ENCODE measurements at places on chromosomes 3 and 15.

DNA sequence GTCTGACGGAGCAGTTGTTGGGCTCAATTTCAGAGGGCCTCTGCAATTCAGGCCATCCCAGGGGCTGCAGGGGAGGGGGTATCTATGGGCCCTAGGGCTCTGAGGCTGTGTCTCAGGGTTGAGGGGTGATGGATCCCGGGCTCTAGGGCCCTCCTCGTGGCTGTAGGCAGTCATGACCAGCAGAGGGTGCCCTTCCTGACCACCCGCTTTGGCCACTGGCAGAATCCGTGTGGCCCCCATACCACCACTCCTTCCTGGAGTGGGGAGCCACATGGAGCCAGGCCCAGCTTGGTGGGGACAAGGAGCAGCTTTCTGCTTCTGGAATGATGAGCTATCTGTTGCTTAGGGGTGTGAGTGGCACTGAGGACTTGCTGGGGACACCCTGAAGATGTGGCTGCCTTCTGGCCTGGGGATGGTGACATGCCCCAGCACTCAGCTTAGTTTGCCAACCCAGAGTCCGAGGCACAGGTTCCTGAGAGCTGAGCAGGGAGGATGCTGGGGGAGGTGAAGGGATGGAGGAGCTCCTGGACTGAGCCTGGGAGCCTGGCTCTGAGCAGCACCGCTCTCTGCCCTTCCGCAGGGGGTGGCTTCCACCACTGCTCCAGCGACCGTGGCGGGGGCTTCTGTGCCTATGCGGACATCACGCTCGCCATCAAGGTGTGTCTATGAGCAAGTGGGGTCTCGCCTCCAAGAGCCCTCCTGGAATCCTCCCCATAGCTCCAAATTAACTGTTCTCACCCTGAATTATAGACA lies 20.2 kb downstream of the HDAC11 start:
- DNase-seq = no peak

DNA sequence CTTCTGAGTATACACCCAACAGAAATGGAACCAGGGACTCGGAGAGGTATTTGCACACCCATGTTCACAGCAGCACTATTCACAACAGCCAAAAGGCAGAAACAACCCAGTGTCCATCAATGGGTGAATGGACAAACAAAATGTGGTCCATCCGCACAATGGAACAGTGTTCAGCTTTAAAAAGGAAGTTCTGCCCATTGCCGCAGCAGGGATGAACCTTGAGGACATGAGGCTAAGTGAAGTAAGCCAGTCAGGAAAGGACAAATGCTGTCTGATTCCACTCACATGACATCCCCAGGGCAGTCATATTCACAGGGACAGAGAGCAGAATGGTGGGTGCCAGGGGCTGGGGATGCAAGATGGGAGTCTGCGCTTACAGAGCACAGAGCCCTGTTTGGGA lies 7.5 kb downstream of the IQSEC1 start:
- DNase-seq = no peak

DNA sequence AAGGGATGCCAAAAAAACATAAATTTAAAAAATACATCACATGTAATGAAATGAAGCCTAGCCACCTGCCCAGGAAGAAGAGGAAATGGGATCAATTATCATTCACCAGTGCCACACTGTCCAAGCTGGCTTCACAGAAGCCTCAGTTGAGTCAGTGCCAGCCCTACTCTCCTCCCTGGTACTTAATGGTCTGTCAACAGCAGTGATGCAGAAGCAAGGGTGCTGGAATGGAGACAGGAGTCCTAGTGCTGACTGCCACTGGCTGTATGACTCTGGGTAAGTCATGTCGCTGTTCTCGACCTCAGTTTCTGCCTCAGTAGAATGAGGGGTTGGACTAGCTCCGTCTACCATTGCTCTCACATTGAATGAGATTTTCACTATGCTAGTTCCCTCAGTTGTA lies 78.5 kb upstream of the LARS2 start:
- no peak for DNase-seq

DNA sequence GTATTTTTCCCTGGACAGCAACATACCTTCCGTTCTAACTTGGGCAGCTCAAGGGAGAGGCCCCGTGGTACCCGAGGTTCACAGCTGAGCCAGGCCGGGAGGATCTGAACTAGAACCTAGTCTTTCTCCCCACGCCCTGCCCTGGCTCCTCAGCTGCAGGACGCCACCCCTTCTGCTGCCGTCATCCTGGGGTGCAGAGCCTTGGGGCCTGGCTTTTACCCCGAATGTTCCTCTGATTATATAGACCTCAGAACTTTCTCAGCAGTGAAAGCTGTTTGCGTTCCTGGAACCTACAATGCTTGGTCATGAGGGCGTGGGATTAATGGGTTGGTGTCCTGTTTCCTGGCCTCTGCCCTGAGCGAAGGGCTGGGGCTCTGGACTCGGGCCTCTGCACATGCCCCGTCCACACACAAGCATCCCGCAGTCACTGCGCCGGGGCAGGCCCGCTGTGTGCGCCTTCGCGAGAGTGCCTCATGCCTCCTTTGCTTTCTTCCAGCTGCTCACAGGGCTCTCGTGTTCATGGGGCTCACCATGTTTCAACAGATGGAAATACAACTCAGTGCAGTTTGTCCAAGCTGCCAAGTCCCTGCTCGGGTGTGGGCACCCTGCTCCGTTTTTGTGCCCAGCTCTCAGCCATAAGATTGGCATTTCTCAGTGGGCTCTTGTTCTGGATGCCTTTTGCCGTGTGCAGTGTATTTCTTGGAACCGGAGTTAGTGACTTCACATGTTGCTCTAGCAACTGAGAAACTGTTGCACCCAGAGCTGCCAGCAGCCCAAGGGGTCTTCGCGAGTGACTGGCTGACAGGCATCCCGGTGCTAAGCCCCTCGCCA lies 20.4 kb downstream of the SYNM start:
- no peak for DNase-seq

- no peak for DNase-seq
Measured at GRCh38 chr3:24185738-24186384, 240.8 kb downstream of the NR1D2 start.

DNA sequence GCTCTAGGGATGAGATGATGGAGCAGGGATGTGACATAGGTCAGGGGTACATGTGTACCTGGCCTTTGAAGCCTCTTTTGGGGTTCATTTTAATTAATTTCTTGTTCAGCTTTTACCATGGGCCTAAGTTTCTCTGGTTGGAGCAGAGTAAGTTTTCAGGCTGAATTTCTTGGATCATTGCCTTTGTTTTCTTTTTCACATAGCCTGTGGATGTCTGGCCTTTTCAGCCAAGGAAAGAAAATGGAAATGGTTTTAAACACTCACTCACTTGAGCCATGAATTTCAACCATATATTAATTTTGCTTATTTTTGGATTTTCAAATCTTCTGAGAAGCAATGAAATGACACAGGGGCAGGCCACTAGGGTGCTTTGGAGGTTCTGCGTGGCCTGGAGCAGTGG lies 30.2 kb downstream of the CACNA1D start:
- no peak for DNase-seq

DNA sequence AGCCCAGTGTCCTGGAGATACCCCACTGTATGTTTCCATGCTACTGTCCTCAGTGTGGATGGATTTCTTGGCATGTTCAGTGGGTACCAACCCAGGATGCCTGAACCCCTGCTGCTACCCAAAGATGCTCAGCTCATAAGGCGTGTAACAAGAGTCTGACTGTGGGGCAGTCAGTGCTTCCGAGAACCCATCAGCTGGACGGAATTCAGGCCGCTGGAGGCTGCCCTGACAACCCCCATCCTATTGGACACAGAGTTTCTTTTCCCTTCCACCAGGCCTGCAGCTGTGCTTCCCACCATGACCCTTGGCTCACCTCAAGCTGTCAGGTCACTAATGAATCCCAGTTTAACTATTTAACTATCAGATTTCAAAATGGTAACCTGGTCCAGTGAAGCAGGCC lies 224.1 kb upstream of the FEZF2 start:
- DNase-seq = no peak

GRCh38 chr3:145557405-145557804 lies 603.6 kb downstream of the PLOD2 start:
- DNase-seq = no peak

DNA sequence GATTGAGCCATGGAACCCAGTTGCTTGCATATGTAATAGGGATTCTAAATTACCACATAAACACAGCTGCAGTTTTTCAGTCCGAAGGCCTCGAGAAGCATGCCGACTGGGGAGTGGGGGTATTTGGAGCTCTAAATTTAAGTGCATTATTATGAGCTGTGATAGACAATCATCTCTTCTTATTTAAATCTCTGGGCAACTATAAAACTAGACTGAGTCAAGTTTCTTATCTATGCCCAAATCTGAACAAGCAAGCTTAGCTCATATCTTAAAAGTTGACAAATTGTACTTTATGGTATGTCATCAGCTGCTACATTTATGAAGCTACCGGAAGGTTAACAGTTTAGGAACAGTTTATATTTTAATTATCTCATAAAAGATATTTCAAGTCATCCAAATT lies 19.5 kb upstream of the THRB start:
- no peak for DNase-seq

- DNase-seq = no peak
Measured at GRCh38 chr3:195236076-195236798, 34.7 kb downstream of the XXYLT1 start.

DNA sequence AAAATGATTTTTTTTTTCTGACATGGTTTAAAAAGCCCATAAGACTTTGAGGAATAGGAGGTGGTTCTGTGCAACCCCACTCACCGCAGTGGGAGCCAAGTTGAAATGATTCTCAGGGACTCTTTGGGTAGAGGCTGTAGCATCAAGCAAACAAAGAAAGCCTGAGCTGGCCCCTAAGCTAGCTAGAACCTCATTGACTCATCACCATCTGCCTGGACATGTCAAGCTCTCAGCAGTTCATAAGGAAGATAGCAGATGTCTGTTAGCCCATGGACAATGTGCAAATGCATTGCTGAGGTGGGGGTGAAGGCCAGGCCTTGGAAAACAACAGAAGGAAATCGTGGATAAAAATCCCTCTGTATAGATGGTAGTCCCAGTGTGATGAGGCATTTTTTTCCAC lies 234.8 kb downstream of the NR2F2 start:
- DNase-seq = no peak

GRCh38 chr3:25863011-25863415 lies 73.1 kb downstream of the OXSM start:
- no peak for DNase-seq

DNA sequence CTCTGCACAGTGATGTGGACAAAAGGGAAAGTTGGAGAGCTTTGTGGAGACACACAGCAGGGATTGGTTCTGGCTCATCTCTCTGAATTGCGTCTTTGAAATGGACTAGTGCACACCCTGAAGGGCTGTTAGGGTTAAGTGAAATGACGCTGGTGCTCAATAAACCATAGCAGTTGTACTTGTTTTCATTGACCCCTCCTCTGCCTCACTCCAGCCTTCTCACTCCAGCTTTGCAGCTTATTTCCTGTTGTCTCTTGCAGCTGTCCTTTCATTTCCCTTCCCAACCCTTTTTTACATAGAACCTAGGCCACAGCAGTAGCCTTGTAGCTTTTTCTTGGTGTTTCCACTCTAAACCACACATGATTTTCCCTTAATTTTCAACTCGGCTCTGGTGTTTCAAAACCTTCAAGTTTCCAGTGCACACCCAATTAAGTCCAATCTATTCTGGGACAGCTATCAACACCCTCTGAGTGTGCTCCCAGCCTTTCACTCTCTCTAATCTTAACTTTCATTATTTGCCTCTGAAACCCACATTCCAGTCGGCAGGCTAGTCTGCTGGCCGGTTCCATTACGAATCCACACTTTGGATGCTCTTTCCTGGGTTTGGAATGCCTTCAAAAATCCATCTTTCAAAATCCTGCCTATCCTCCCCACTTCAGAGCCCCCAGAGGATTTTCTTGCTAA lies 6.4 kb downstream of the C3orf52 start:
- no peak for DNase-seq

- DNase-seq = no peak
Measured at GRCh38 chr15:39411102-39411989, 169.5 kb upstream of the THBS1 start.

DNA sequence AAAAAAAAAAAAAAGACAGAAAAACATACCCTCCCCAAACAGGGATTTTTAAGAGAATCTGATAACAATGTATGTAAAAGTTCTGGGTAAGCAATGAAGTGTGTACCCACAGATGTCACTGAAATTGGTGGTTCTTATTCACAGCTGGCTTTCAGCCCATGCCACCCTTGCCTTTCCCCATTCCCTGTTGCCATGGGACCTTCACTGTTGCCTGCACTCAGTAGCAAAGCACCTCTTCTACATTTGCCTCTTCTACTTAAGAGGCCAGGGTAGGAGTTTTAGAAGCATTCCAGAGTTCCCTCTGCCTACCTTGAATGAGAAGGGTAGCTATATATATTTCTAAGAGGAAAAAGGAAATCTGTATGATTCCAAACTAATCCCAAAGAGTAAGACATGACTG lies 57.4 kb downstream of the FMN1 start:
- no peak for DNase-seq

- DNase-seq = no peak
Measured at GRCh38 chr15:96756656-96757055, 426.2 kb downstream of the NR2F2 start.

DNA sequence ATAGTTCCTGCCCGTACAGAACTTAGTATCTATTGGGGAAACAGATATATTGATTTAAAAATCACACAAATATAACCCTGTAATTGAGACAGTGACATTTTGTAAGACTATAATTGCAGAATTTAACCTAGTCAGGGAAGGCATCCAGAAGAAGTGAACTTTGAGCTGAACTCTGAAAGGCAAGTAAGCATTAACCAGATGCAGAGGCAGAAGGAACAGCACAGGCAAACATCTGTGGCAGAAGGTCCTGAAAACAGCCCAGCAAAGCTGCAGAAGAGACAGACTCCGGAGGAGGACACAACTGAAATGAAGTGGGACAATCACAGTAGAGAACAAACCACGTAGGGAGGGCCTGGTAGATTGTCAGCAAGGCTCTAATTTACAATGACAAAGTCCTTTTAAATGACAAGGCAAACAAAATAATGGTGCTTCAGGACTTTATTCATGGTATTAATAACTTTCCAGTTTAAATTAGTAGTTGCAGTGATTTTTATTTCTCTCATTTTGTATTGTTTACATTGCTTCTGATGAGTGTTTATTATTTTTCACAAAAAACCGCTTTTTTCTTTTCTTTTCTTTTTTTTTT lies 14.5 kb downstream of the BCL2A1 start:
- DNase-seq = no peak

DNA sequence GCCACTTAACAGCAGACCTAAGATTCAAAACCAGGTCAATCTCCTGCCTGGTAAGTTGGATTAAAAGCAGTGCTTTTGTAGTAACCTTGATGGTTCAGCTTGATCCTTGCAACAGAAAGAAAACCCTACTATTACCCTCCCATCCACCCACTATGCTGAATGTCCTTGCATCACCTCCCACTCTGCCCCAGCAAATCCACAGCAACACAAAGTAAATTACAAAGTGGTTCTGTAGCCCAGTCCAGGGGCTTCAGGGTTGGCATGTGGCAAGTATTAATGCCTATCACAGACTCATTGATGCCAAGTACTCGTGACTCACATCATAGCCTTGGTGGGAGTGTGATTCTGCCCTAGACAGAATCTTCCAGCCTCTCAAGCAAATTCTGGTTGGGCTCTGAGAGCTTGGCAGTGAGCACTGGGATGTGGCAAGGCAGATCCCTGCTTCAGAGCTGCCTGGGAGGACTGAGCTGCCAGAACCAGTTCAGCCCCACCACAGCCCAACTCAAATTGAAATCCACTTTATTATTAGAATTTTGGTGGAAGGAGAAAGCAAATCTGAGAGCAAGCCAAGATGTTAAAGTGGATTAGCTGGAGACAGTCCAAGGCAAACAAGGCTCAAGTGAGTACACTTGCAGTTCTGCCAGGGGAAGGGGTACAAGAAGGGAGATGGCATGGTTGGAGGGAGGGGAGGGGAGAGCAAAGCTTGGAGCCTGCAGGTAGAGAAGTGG lies 225.8 kb upstream of the UMPS start:
- DNase-seq = no peak

- DNase-seq = no peak
Measured at GRCh38 chr3:136783708-136784191, 31.6 kb upstream of the STAG1 start.

GRCh38 chr3:149401926-149402310 lies 24.5 kb upstream of the TM4SF1 start:
- DNase-seq = no peak
